ENCODE measurements at places on chromosomes 7 and 10. TPM values are rescaled to one million over a fixed set of nuclear protein-coding genes. Genes with fewer than 3 reads are reported as not detected.
A peak's percentile ranks its signal among the peaks of the same experiment; 100 is the strongest.

DNA sequence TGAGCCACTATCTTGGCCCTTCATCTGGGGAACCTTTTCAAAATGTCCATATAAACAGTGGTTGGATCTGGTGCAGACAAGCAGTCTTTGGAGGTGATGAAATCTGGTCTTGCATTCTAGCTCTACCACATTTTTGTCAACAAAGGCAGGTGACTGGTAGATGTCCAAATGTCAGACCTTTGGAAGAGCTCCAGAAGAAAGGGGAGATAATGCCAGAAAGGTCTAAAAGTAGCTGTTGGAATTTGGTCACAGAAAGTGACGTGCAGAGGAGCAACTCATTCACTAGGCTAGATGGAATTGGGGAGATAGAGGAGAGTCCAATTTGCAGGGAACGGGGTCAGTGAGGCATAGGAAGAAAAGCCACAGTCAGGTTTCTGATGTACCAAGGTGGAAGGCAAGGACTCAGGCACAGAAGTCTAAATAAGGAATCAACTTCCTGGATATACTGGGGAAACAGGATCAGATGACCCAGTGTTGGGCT lies 36.4 kb upstream of the WAC start:
- no peak overlapping the region for H3K4me3 ChIP-seq
- no peaks in the 10 kb centered on the region for H3K4me1 ChIP-seq
- no peak overlapping the region for H3K27ac ChIP-seq
- peak; percentile 4 for DNase-seq

DNA sequence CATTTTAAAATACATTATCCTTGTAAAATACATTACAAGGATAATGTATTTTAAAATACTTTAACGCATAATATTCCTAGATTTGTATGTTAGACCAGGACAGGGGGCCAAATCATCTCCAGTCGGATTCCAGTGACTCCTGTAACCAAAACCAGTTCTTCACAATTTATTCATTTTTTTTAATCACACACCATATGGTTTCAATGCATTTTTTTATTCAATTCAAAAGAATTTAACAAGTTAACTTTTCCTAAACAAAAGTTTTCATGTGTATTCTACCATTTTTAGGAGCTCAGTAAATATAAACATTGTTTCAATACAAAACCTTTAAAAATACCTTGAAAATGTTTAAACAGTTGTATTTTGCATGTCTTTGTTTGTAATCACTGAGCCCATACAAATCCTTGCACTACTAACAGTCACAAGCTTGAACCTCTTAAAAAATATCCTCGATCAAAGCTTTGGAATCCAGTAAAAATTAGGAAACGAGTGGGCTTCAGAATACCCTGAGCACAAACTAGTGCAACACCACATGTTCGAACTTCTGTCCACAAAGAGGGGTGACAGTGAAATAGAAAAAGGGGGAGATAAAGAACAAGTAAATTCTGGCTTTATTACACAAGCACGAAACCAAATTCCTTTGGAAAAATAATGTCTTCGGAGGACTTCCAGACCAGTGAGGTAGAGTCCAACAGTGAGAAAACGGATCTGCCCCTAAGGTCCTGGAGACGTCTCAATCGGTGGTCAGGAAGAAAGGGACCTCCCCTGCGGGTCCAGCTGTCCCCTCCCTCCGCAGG lies 1.6 kb downstream of the CCDC71L start:
- peaks cover 4% of the 10 kb centered on the region for H3K4me1 ChIP-seq
- H3K4me3 ChIP-seq: peak overlapping the region; percentile 78
- no peaks in the 10 kb centered on the region for H3K27me3 ChIP-seq
- H3K27ac ChIP-seq: peak overlapping the region; percentile 97
- no peaks in the 10 kb centered on the region for H3K36me3 ChIP-seq
- DNase-seq: no peak

DNA sequence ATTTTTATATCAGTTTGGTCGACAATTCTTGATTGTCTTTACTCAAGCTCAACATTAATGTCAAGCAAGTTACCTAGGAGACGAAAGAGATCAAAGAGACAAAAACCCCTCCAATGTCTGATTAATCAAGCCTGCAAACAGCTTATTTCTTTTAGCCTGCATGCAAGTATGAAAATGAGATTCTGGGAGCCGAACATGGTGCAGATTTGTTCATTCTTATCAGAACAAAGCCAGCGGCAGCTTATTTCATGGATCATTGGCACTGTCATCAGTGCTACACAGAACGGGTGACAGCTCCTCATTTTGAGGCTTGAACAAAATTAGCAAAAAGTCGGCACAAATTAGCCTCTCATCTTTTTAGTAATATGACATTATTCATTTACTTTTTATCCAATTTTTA lies 26.5 kb downstream of the FAM204A start:
- H3K27ac ChIP-seq: no peak overlapping the region
- peaks cover 6% of the 10 kb centered on the region for H3K36me3 ChIP-seq
- no peaks in the 10 kb centered on the region for H3K27me3 ChIP-seq
- no peak overlapping the region for H3K4me3 ChIP-seq
- no peak for DNase-seq

GCK gene
- 0.85 TPM for polyA plus RNA-seq

DNA sequence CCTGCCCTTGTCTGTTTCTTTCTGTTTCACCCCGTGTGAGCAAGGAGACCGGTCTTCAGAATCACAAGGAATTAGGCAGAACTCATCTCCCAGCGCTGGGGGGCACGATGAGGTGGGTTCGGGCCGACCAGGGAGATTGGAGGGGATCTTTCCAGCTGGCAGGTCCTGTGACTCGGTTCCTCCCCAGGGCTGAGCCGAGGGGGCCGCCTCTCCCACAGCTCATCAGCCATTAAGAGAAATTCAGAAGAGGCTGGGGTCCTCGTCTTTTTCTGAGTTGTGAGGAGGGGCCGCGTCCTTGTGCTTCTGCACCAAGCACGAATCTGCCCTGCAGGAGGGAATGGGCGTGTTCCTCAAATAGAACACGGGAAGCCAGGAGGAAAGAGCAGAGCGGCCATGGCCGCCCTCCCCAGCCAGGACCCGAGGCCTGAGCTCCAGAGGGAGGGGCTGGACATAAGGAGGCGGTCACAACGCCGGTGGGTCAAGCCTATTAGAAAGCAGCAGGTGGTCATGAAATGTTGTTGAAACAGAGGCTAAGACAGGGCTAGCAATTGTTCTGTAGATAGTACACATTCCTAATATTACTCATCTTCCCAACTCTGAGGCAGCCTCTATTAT lies 125.3 kb downstream of the ADARB2 start:
- H3K27me3 ChIP-seq: no peaks in the 10 kb centered on the region
- no peaks in the 10 kb centered on the region for H3K4me1 ChIP-seq
- H3K4me3 ChIP-seq: no peak overlapping the region
- DNase-seq: no peak
- H3K27ac ChIP-seq: no peak overlapping the region

DNA sequence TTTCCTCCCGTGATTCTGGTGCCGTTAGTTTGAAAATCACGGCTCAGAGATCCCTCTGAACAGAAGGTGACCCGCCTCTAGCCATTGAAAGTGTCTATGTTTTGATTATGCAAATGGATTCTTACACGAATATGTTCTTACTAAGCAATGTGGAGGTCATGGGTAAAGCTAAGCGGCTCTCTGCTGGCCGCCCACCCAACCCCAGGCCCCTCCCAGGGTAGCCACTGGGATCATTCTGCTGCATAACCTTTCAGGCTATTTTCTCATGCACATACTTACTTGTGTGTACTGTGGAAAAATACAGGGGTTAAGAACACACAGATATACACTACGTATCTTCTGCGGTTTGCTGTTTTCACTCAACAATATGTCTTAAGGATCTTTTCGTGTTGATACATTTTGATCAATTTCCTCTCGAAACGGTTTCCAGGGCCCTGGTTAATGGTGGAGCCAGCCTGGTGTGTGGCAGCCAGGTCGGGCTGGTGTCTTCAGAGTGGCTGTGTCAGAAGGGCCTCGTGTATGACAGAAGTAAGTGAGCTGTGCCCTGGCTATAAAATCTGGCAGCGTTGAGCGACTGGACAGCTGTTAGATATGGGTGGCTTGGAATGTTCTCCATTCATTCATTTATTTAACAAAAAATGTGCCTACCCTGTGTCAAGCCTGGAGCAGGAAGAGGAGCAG lies 29.9 kb downstream of the ZNF783 start:
- H3K36me3 ChIP-seq: peaks cover 47% of the 10 kb centered on the region
- DNase-seq: no peak
- no peaks in the 10 kb centered on the region for H3K27me3 ChIP-seq
- H3K4me1 ChIP-seq: no peaks in the 10 kb centered on the region
- H3K27ac ChIP-seq: no peak overlapping the region
- H3K4me3 ChIP-seq: no peak overlapping the region

GNAI1 gene
- polyA plus RNA-seq: 6.7 TPM

DNA sequence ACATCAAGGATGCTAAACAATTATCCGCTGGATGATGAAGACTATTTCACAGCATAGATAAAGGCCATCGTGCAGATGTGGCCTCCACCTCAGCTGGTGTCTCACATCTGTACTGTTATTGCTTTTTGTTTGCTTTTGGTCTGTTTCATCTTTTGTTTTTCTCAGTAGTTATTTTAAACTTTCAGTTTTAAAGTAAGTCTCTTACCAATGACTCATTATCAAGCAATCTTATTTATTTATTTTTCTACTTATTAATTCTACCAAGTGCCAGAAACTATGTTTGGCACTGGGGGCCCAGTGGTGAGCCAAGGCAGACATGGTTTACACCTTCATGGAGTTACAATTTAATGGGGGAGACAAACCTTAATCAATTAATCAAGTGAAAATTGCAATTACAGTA lies 250.9 kb upstream of the TMEM72 start:
- DNase-seq: no peak
- H3K4me1 ChIP-seq: no peaks in the 10 kb centered on the region
- no peak overlapping the region for H3K4me3 ChIP-seq
- no peaks in the 10 kb centered on the region for H3K27me3 ChIP-seq
- no peak overlapping the region for H3K27ac ChIP-seq

GRCh38 chr7:98338441-98338840 lies 57.0 kb downstream of the BRI3 start:
- H3K36me3 ChIP-seq: no peaks in the 10 kb centered on the region
- H3K4me1 ChIP-seq: no peaks in the 10 kb centered on the region
- H3K27ac ChIP-seq: no peak overlapping the region
- no peak overlapping the region for H3K4me3 ChIP-seq
- no peaks in the 10 kb centered on the region for H3K27me3 ChIP-seq
- DNase-seq: no peak

SLC26A5 gene
- polyA plus RNA-seq: 0.03 TPM

- no peaks in the 10 kb centered on the region for H3K36me3 ChIP-seq
- no peak overlapping the region for H3K4me3 ChIP-seq
- no peaks in the 10 kb centered on the region for H3K27me3 ChIP-seq
- DNase-seq: no peak
Observed at GRCh38 chr10:59018977-59019376, 157.5 kb upstream of the PHYHIPL start.

CYP26C1 gene
- not detected for polyA plus RNA-seq

DNA sequence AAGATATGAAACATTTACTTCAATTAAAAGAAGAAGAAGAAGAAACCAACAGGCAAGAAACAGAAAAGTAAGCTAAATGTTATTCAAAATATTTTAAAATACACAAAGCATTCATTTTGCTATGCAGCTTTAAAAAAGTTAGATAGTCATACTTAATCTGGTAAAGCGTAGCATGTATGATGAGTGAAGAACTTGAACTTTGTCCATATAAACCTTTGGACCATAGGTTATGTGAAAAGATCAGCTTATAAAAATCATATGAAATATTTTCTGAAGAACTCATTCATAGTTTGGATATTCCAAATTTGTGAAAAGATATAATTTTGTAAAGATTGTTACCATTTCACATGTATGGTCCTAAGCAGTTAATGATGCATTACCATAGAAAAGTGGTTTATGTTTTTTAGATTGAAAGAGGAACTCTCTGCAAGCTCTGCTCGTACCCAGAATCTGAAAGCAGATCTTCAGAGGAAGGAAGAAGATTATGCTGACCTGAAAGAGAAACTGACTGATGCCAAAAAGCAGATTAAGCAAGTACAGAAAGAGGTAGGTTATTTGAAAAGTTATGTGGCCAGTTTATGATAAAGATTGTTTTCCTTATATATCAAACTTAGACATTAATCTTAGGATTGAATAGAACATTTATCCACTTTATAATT lies 37.3 kb downstream of the KIF20B start:
- peak; percentile 39 for DNase-seq
- H3K27me3 ChIP-seq: no peaks in the 10 kb centered on the region
- no peaks in the 10 kb centered on the region for H3K4me1 ChIP-seq
- peak overlapping the region; percentile 20 for H3K27ac ChIP-seq

PODXL gene
- 15.0 TPM for polyA plus RNA-seq

Data from small intestine (tissue), 16 donors.